CD4-positive, alpha-beta memory T cell (primary cell): ENCODE measurements at places on chromosomes 4 and X. TPM values are rescaled to one million over a fixed set of nuclear protein-coding genes. Genes with fewer than 3 reads are reported as not detected.

Gene XAGE2
- polyA plus RNA-seq = not detected

Gene P2RY10
- polyA plus RNA-seq = 61.8 TPM

Gene TKTL2
- polyA plus RNA-seq = not detected

Gene NKAP
- polyA plus RNA-seq = 5.1 TPM

Gene TDO2
- not detected for polyA plus RNA-seq

Gene GLRA3
- polyA plus RNA-seq = not detected
